ENCODE measurements at places on chromosomes 16 and 17.
A peak's percentile ranks its signal among the peaks of the same experiment; 100 is the strongest.

DNA sequence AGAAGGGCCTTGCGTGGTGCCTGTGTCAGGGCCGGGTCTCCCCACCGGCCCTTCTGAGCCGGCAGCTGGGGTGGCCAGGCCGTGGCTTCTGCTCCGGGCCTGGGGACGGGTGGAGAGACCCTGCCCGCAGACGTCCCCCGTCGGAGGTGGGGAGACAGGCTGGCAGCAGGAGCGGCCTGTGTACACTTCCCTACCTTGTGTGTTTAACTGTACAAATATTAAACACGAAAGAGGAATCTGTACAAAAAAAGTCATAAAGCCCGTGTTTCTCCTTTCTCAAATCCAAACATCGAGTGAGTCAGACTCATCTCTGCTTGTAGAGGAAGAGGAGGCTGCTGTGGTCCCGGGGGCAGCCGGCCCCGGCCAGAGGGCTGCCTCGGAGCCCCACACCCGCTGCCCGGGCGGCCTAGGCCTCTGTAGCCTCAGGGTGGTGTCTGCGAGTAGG, 2.0 kb downstream of the CACNA1H start:
- DNase-seq: no peak

GRCh38 chr17:75676461-75676860, 9.3 kb downstream of the SAP30BP start:
- no peak for DNase-seq

- DNase-seq: no peak
Observed at GRCh38 chr16:5982979-5983378, 885.4 kb upstream of the EEF2KMT start.

- no peak for DNase-seq
Observed at GRCh38 chr17:62912363-62912762, 53.7 kb upstream of the TANC2 start.

DNA sequence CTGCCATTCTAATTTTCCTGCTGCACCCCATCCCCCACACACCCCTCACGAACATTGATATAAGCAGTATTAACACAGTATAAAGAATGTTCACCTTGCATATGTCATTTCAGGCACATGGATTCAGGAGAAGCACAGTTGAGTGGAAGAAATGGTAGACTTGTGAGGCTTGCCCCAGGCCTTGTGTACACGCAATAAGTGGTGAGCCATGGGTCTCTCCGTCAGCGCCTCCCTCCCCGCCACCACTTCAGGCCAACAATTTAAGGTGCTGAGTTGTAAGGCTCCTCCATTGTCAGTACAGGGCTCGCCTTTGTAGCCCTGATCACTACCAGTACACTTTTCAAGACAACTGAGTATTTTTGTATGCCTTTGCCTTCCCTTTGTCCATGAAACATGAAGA, 12.2 kb upstream of the CLEC18C start:
- no peak for DNase-seq

DNA sequence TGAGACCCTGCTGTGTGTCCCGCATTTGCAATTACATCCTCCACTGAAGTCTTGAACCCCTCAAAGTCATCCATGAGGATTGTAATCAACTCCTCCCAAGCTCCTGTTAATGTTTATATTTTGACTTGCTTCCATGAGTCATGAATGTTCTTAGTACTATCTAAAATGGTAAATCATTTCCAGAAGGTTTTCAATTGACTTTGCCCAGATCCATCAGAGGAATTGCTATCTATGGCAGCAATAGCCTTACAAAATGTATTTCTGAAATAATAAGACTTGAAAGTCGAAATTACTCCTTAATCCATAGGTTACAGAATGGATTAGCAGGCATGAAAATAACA, 2.5 kb upstream of the C16orf87 start:
- no peak for DNase-seq

DNA sequence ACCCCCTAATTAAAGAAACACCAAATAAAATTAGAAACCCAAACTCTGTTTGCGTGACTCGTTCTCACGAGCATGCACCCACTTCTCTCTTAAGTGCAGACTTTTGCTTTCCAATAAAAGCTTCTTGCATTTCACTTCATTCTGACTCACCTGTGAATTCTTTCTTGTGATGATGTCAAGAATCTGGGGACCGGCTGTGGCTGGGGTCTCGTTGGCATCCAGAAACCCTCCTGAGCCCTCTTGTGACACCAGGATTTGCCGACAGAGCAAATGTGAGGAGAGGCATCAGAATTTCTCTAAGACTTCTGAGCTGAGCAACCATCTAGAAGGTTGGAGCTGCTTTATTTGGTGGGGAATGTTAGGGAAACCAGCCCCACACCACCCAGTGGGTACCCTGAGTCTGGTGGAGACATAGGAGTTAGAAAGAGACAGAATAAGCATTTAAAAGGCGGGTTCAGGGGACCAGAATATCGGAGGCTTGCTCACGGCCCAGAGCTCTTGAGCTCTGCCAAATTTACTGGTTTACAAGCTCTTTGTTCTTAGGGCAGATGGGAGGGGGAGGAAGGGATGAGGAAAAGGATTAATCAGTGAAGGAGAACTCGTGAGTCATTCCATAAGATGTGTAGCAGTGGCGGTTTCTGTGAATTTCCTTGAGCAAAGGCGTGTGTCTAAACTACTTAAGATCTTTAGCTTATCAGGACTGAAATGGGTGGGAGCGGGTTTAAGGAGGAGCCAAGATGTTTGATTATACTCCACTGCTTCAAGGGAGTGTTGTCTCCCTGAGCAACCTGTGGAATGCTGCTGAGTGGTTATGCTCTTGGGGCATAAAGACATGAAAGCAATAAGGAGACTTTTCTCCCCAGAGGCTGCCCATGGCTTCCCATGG, 24.2 kb upstream of the TMC5 start:
- no peak for DNase-seq

GRCh38 chr17:6936370-6937028, 59.4 kb upstream of the ALOX12 start:
- DNase-seq: no peak

GRCh38 chr16:82626791-82627261, at the start of gene CDH13:
Gene CDH13 (plus strand): TSS chr16:82626969.
- peak; percentile 32 for DNase-seq

DNA sequence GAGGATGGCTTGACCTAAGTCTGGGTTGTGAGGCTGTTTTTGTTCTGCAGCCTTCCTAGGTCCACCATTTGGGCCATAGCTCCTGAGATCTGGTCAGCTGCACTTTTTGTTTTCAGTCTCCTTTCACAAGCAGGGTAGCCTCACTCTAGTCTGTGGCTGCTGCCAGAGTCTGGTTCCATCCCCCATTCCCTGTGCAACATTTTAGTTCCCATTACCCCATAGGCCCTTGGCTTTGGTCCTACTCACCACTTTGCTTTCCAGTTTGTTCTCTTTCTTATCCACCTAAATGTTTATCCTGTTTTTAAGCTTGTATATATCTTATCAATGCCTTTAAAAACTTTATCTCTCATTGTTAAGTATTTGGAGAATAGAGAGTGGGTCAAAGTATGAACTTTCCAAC, 6.5 kb upstream of the XYLT2 start:
- no peak for DNase-seq

- no peak for DNase-seq
Observed at GRCh38 chr17:56899403-56899802, 14.4 kb downstream of the TRIM25 start.

DNA sequence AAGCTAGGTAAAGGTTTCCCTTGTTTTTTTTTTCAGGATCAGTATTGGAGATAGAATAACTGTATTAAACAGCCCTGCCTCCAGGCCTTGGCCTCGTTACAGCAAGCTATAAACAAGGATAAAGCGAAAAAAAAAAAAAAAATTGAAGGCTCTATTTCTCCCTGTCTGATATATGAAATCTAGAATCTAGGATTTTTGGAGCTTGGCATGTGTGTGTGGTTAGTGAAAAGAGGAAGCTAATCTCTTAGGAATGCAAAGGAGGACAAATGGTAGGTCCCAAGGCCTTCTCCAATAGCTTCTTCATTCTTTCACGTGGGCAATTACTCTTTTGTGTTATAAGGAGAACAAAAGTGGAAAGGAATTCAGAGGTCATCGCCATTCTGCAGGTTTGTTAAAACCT, 470.3 kb downstream of the TMEM114 start:
- DNase-seq: no peak

- DNase-seq: no peak
Observed at GRCh38 chr17:32488604-32489180, 1.9 kb downstream of the CDK5R1 start.

GRCh38 chr16:31179219-31179746, 656 bp upstream of the FUS start:
- no peak for DNase-seq

DNA sequence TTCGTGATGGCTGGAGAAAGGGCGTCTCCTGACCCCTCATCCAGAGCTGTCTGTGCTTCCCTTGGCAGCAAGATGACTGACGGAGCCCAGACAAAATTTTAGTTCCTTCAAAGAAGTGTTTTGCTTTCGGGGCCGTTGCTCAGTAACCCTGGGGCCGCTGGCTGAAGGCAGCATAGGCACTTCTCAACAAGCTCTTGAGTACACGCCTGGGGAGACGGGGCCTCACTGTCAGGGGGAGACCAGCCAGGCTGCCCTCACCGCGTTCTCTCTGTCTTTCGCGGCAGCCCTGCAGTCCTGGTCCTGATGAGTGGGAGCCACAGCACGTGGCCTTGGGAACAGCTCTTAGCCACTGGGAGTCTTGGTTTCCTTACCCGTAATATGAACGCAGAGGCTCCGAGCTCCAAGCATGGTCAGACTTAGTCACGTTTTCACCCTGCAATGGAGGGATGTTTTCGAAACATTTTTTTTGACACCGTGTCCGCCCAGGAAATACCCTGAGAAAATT, 86.0 kb downstream of the IRF8 start:
- no peak for DNase-seq

DNA sequence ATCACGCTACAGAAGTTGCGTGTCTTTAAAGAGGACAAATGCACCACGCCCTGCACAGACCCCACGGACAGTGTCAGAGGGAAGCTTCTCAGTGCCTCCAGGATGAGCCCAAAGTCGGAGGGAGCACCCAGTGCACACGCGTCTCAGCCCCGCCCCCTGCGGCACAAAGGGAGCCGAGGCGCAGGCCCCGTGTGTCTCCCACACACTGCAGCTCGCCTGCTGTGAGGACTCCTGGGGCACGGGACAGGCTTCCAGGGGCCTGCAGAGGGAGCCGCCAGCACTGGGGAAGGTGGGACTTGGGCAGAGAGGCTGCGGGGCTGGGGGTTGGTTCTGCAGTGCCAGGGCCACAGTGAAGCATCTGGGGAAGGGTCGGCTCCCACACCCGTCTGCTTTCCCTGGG, 77.4 kb downstream of the LMF1 start:
- no peak for DNase-seq

DNA sequence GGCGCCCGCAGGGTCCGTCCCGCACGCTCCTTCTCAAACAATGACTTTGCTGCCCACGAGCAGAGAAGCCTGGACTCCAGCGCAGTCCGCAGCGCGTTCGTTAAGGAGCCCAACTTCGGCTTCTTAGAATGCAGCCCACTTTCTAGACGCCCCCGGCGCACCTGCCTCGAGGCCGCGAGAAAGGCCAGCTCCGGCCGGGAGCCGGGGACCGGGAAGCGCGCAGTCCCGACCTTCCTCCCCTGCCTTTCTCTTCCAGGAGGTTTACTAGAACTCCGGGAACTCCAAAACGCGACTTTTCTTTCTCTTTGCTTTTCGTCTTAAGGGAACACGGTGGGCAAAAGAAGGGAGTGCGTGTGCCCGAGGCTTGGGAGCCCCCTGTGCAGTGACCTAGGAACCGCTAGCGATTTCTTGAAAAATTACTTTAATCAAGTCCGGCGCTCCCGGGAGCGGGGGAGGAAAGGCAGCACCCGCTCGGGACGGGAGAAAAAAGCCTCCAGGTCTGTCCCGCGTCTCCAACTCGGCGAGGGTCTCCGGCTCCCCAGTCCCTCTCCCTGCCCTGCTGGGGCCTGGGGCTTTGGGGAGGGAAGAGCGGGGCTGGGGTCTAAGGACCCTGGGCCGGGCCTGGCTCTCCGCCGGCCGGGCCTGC, 2.6 kb downstream of the HNF1B start:
- no peak for DNase-seq

DNA sequence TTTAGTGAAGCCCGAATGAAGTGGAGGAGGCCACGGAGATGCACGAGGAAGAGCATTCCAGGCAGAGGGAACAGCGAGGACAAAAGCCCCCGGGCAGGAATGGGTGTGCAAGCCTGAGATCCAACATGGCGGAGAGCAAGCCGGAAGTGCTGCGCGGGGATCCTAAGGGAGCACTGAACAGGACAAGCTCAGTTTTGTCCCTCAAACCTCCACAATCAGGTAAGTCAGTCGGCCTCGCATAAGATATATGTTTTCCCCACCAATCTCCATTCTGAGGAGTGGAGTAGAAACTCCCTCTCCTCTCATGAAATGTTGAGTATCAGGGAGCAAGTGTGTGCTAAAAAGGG, 32.9 kb upstream of the USP22 start:
- DNase-seq: no peak

DNA sequence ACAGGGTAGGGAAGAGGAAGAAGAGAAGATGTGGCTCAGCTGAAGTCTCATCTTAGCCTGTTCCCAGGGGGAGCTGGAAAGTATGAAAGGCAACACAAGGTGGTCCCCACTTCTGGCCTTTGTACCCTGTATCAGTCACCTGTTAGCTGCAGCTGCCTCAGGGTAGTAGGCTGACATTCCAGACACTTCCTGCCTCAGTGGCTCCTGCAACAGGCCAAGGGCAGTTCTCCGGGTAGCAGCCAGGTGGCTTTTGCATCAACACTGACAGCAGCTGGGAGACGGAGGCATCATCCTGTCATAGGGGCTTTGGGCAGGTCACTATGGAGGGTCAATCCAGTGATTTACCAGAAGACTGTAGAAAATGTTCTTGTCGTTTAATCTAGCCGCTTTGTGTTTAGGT, 124.0 kb downstream of the RGS9 start:
- no peak for DNase-seq

DNA sequence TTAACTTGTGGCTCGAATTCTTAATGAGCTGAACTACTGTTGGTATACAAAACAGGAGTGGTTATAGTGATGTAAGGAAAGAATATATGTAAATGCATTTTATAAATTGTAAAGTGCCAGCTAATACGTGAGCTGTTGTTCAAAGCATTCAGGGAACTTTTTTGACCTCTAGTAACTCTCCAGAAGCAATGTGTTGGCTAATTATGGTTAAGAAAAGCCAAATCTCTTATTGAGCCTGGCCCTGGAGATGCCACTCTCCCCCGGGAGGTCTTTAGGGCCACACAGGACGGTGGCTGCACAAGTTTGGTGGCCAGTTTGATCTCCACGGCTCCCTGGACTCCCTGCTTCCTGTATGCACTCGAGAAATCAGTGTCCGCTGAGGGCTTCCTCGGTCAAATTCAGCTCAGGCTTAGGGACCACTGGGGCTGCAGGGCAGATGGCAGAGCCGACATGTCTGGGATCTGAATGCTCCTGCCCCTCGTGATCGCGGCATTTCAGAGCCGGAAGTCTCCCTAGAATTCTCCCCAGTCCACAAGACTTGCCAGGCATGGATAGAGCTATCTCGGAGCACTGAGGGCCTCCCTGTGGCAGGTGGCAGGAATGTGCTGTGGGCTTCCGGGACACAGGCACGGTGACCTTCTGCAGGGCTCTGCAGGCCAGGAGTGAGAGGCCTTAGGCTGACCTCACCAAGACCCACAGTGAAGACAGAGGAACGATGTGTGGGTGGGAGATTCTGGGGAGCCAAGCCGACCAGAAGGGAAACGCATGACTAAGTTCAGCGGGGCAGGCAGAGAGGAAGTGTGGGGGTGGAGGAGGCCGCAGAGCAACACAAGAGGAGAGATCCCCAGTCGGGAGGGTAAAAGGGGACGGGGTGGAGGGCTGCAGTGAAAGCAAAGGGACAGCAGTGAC, 18.6 kb upstream of the PITPNM3 start:
- peak; percentile 32 for DNase-seq

- no peak for DNase-seq
Observed at GRCh38 chr16:81445966-81446906, 1.6 kb downstream of the CMIP start.

- DNase-seq: no peak
Observed at GRCh38 chr16:67529582-67530012, 968 bp downstream of the RIPOR1 start.

Data from GOT3 (cell line).